Caki2 (cell line): ENCODE measurements at places on chromosomes 16 and 17.

DNA sequence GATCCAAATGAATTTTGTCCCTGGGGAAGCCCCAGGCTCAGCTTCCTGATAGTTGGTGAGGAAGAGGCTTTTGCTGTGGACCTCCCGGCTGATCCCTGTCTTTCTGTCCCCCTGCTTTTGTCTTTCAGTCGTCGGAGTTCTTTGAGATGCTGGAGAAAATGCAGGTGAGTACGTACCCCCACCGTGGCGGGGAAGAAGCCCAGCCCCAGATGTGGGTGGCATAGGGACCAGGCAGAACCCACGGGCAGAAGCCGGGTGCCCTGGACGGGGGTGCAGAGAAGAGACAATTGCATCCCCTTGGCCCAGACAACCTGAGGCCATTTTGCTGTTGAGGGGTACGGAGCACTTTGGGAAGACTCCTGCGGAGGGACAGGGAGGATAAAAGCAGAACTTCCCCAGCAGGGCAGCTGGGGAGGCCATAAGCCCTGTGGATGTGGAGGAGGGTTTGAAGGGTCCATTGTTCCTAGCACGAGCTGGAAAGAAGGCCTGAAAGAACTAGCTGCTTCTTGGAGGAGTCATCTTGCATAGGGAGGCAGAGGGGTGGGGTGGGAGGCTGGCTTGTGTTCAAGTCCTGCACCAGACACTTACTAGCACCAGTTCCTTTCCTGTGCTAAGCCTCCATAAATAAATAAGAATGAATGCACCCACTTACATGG, 105.6 kb downstream of the OR1D5 start:
- DNase-seq = no peak

DNA sequence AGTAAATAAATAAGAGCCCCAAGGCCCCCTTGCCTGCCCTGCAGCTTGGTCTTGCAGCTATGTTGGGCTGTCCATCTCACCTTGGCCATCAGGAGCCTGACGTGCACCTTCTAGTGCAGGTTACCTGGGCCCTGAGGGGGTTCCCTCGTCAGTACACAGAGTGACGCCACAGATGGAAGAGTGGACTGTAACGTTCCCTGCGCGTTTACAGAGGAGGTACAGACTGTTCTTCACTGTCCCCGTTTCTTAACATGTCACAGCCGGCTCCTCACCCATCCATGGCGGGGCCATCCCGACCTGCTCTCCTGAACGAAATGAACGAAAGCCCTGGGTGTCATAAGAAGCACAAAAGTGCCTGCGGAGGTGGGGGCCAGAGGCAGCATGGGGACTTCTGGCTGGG, 15.9 kb upstream of the FASN start:
- DNase-seq = no peak

- DNase-seq = no peak
Measured at GRCh38 chr17:66734186-66734943, 100.6 kb upstream of the CACNG5 start.

DNA sequence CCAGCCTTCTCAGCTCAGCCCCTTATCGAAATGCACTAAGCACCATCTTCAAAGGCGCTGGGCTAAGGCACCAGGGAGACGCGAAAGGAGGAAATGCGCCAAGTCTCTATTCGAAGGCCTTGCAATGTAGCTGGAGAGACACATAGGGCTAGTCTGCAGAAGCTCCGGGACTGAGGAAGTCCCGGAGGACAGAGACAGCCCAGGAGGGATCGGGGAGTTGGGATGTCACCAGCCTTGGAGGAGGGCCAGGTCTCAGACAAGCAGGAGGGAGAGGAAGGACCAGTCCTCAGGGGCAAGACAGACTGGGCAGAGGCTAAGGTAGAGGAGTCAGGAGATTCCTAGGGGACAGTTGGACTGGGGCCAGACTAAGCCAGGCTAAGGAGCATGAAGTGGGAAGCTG, 8.5 kb downstream of the C17orf100 start:
- DNase-seq = no peak

GRCh38 chr17:58944166-58944565, 162.5 kb downstream of the TRIM37 start:
- no peak for DNase-seq

DNA sequence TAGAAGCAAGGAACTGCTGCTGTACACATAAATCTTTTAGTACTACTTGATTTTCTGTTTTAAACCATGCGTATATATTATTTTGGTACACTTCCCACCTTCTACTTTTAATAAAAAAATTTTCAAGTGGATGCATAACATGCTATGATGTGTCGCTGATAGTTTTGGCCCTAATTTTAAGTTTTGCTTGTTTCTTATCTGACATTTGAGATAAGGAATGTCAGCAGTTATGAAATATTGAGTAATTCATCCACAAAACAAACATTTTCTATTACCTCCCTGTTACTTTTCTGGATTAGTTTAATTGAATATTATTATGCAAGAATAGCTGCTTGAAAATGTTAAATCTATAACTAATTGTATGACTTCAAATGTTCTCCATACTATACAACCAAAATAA, 35.8 kb downstream of the N4BP1 start:
- no peak for DNase-seq

DNA sequence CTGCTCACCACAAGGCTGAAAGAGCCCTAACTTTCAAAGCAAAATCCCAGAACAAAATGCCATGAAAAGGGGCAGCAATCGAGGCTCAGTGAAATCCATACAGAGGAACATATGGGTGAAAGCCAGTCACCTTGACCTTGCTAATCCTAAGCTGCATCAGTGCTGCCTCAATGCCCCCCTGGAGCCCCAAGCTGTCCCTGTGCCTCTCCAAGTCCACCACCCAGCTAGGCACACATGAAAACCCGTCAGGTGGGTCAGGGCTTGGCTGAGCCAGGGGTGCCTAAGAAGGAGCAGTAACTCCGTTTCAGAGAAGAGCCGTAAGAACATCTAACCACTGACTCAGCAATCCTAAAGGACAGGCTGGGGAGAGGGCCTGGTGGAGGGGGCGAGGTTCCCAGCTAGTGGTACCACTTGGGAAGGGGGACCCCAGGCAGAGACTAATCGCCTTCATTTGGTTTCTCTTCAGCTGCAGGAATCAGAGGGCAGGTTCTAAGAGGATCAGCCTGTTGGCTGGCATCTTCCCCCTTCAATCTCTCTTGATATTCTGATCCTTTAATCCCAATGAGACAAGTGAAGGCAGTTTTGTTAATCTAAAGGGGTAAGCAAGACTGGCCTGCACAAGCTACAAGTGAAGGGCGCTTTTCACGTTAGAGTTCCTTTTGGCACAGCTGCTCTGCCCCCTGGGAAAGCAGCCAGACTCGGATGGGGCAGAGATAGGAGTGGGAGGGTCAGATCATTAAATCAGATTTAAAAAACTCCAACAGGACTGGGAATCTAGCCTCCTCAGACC, 7.6 kb downstream of the PITPNA start:
- DNase-seq = no peak

DNA sequence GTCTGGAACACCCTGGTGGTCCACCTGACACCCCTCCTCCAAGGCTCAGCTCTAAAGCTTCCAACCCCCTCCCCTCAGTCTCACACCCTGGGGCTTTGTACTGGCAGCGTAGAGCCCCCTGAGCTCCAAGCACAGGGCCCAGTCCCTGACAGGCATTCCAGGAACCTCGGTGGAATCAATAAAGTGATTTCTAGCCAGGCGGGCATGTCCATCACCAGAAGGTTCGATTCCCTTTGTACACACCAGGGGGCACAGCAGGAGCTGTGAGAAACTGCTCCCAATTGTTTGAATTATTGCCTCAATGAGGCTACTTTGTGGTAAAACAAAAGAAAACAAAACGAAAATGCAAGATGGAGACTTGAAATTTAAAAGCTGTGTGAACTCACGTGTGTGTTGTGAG, 51.8 kb downstream of the SMPD3 start:
- DNase-seq = no peak

- no peak for DNase-seq
Measured at GRCh38 chr17:80631142-80632045, 86.8 kb downstream of the RPTOR start.
